Activated CD4-positive, alpha-beta T cell treated with anti-CD3 and anti-CD28 coated beads for 36 hours (primary cell): ENCODE measurements at places on chromosomes 1 and 21. TPM values are rescaled to one million over a fixed set of nuclear protein-coding genes. Genes with fewer than 3 reads are reported as not detected.

OR2L2 gene
- 0.11 TPM for total RNA-seq

RHBDL2 gene
- not detected for total RNA-seq

BSND gene
- not detected for total RNA-seq

KLHDC8A gene
- not detected for total RNA-seq

CADM3 gene
- not detected for total RNA-seq

CSF1 gene
- total RNA-seq, result 37.7 TPM

CD53 gene
- 238 TPM for total RNA-seq

OBSCN gene
- total RNA-seq, result 20.0 TPM

YOD1 gene
- total RNA-seq, result 5.3 TPM

DPH5 gene
- total RNA-seq, result 59.6 TPM

OR2L5 gene
- total RNA-seq, result not detected

LCE1E gene
- total RNA-seq, result not detected

AMY1A gene
- total RNA-seq, result not detected

ATP6V1G3 gene
- not detected for total RNA-seq

STYXL2 gene
- total RNA-seq, result not detected

SPRR2F gene
- not detected for total RNA-seq

FCGR1A gene
- not detected for total RNA-seq

DCST1 gene
- total RNA-seq, result not detected
